Aorta (tissue), 5 donors: ENCODE measurements at places on chromosomes 3 and 15. TPM values are rescaled to one million over a fixed set of nuclear protein-coding genes. Genes with fewer than 3 reads are reported as not detected.

DNA sequence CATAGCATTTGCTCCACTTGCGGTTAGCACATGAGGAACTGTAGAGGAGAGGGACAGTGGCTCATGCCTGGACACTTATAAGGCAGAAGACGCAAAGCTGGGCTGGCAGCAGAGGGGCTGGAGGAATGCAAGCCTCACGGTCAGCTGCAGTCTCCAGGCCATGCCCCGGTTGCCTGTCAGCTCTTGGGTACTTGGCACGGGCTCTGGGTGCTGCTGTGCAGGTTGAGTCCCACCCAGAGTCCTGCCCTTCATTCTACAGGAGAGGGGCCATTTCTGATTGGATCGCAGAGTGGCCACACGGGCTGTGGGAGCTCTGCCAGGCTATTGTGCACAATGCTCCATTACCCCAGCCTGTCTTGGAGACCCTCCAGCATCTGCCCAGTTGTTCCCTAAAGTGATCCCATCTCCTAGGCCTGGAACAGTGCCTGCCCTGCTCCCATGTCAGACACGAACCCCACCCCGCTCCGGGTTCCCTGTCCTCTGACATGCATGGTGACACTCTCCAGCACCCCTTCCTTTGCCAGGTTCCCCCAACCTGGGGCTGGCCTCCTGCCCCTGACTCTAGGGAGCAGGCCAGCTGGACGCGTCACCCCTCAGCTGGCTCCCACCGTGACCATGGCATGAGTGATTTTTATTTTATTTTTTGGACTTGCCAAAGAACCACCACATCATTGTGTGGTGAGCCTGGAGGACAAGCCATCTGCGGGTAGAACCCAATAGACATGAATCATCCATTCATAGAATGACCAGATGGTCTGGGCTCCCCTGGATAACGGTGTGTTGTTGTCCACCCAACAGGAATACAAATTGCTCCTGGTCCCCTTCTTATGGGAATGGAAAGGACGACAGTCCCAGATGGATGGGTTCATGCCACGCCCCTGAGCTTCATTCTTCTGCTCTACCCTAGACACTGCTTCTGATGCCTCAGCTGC, 51.0 kb upstream of the KLF13 start:
- no peaks in the 10 kb centered on the region for H3K4me1 ChIP-seq
- no peak overlapping the region for H3K4me3 ChIP-seq
- H3K27me3 ChIP-seq: no peaks in the 10 kb centered on the region
- no peaks in the 10 kb centered on the region for H3K36me3 ChIP-seq
- peak; percentile 33 for DNase-seq

- H3K36me3 ChIP-seq: no peaks in the 10 kb centered on the region
- H3K4me1 ChIP-seq: peaks cover 2% of the 10 kb centered on the region
- H3K4me3 ChIP-seq: no peak overlapping the region
- H3K27ac ChIP-seq: peak overlapping the region; percentile 94
Observed at GRCh38 chr3:152331998-152332397, 63.3 kb downstream of the MBNL1 start.

DNA sequence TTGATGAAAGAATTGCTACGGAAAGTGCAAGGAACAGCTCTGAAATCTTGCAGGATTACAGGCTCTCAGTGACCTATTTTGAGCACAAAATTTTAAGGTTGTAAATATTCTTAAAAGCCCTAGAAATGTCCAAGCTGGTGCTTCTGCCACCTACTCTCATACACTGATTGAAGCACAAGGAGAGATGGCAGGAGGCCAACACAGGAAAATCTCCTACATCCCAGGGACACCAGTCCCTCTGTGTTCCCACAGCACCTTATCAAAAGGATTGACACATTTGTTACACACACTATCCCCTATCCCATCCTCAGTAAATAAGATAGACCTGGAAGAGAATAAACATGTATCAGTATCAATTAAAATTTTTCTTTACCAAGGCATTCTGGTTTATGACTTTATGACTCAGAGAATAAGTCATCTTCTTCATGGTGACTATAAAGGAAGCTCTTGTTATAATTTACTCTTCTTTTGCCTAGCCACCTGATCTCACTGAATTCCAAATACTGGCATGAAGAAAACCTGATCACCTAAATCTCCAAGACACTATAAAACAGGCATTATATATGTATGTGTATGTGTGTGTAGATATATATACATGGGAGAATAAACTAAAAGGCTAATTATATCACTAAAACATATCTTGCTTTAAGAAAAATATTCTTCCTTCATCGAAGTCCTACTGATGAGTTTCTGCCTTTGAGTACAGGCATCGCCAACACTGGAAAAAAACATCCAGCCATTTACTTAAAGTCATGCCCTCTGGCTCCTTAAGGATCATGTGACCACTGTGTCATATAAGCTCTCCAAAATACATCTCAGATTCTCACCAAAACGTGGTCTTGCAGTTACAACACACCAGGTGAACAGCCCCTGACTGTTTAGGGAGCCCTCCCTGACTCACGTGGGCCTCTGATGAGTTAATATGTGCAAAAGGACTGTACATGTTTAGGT, 208.1 kb upstream of the NR2F2 start:
- H3K4me1 ChIP-seq: no peaks in the 10 kb centered on the region
- no peaks in the 10 kb centered on the region for H3K36me3 ChIP-seq
- DNase-seq: no peak
- no peak overlapping the region for H3K27ac ChIP-seq
- H3K4me3 ChIP-seq: no peak overlapping the region

DNA sequence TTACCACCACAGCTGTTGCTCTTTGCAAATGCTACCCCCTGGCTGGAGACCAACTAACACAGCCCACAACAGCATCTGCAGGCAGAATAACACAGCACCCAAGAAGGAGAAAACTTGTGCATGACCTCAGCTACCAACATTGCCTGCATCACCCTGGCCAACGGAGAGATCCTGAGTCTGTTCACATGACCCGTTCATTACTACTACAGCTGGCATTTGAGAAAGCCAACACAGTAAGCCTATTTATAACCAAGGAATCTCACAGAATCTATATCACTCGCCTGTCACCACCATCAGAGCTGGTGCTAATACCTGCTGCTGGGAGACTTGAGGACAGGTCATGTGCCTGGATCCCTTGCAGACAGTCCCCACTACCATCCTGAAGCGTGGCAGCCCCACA, 215.2 kb downstream of the POLQ start:
- no peaks in the 10 kb centered on the region for H3K4me1 ChIP-seq
- H3K4me3 ChIP-seq: no peak overlapping the region
- H3K27me3 ChIP-seq: no peaks in the 10 kb centered on the region
- DNase-seq: no peak
- H3K27ac ChIP-seq: no peak overlapping the region
- no peaks in the 10 kb centered on the region for H3K36me3 ChIP-seq

DNA sequence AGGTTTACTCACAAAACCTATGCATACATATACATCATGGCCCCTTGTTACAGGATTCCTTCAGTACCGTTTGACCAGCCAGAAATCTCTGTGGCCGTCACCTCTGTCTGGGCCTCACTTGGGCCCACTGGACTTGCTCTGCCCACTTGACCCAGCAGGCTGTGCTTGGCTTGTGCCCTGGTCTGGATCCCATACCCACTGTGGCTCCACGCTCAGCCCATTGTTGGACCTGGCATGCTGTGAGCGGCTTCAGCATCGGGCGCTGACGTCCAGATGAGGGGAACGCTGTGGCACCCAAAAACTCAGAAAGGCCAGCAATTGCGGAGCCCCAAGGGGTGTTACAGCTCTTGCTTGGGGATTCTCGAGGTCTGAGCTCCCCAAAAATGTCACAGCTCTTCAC, 733.6 kb downstream of the PLOD2 start:
- H3K27me3 ChIP-seq: no peaks in the 10 kb centered on the region
- no peaks in the 10 kb centered on the region for H3K36me3 ChIP-seq
- H3K4me3 ChIP-seq: no peak overlapping the region

DNA sequence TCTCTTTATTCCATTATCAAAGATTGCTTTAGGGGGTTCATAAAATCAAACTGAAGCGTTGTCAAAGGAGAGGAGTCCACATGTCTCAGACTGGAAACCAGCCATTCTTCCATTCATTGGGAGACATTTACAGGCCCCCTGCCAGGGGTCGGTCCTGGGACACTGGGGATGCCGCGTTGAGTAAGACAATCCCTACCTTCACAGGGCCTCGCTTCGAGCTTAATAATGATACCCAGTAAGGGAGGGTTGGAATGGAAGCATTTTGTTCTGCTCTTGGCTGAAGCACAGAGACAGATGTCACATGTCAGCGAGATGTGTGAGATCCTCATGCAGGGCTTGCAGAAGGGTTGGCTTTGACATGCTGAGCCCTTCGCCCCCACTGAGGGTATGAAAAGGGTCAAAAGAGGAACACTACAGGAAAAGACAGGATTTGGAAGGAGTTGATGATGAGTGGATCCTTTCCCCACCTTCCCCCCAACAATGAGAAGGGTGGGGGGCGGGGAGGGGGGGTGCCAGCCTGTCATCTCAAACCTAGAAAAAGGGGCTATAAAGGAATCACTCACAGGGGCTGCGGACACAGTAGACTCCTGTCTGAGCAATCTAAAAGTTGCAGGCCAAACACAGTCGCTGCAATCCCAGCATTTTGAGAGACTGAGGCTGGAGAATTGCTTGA, 25.6 kb upstream of the ARL8B start:
- no peaks in the 10 kb centered on the region for H3K4me1 ChIP-seq
- no peaks in the 10 kb centered on the region for H3K36me3 ChIP-seq
- H3K4me3 ChIP-seq: no peak overlapping the region
- DNase-seq: no peak
- no peaks in the 10 kb centered on the region for H3K27me3 ChIP-seq

DNA sequence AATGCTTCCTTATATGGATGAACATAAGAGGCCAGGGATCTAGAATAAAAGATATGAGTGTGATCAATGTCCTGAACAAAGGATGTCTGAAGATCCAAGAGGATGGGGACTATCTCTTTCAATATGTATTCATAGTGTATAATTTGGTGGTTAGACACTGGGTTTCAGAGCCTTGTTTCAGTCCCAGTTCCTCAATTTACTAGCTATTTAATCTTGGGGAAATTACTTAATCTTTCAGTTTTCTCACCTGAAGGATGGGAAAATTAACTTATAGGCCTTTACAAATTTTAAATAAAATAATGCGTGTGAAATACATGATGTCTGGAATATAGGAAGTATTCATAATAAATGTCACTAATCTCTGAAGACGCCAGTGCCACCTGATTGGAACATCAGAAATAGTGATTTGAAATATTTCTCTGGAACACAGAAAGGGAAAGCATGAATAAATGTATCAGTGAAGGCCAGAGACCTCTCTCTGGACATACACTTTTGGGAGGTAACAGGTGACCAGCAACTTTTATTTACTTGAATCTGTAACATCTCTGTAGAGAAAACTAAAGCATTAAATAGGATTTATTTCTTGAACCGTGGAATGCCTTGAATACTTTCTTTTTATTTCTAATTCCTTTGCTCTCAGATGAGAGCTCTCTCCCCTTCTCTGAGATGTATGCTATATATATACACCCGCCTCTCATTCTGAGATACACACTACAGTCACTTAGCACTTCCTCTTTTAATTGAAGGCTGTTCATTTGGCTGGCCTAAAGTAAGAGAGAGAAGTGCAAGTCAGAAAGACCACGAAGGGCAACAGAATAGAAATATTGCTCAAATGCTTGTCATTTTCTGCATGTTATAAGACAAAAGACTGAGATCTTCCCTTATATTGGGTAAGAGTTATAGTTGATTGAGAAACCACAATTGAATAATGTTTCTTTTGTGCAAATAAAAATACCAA, 407.1 kb downstream of the LSAMP start:
- H3K4me1 ChIP-seq: no peaks in the 10 kb centered on the region
- no peak overlapping the region for H3K4me3 ChIP-seq
- no peak overlapping the region for H3K27ac ChIP-seq
- no peaks in the 10 kb centered on the region for H3K36me3 ChIP-seq

The CYP1A2 gene
- not detected for total RNA-seq

DNA sequence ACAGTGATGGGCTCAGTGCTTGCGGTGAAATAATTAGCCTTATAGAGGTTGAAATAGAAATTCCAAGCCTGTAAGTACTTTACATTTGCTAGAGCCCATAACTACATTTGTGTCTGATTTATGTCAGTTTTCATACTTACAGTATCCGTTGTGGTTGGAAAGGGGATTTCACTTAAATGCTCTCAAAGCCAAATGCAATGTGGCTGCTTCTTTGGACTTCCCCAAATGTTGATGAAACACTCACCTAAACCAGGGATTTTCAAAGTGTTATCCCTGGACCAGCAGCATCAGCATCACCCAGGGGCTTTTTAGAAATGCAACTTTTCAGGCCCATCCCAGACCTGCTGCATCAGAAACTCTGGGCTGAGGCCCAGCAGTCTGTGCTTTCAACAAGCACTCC, 378.7 kb downstream of the MCTP2 start:
- H3K4me3 ChIP-seq: no peak overlapping the region
- peaks cover 1% of the 10 kb centered on the region for H3K27me3 ChIP-seq

GRCh38 chr3:195226900-195227447, 44.0 kb downstream of the XXYLT1 start:
- no peak overlapping the region for H3K27ac ChIP-seq
- no peak overlapping the region for H3K4me3 ChIP-seq

GRCh38 chr3:168216851-168217250, 121.1 kb upstream of the GOLIM4 start:
- H3K4me1 ChIP-seq: no peaks in the 10 kb centered on the region
- no peaks in the 10 kb centered on the region for H3K27me3 ChIP-seq
- H3K4me3 ChIP-seq: no peak overlapping the region
- H3K27ac ChIP-seq: no peak overlapping the region
- H3K36me3 ChIP-seq: no peaks in the 10 kb centered on the region
- DNase-seq: no peak

DNA sequence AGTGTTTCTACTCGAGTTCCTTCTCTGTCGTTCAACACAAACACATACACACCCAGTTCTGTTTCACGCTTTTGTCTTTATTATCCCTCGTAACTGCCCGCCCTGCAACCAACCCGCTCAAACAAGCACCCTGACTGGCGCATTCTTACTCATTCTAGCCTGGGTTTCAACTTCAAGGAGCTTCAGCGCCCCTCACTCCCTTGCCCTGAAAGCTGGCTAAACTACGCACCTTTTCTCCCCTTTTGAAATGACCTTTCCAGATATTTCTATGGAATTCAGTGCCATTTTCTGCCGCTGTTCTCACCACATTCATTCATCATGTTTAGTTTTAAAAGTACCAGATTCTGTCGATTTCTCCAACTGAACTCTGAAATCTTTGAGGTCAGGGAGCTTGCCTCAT, 653 bp upstream of the MFSD1 start:
- H3K36me3 ChIP-seq: peaks cover 2% of the 10 kb centered on the region
- DNase-seq: no peak
- H3K27me3 ChIP-seq: no peaks in the 10 kb centered on the region
- peak overlapping the region; percentile 79 for H3K27ac ChIP-seq

The CHRM5 gene
- total RNA-seq: not detected

The PLSCR2 gene
- total RNA-seq: 1.0 TPM

The BTLA gene
- total RNA-seq: 0.68 TPM
